ENCODE measurements at places on chromosomes 11 and 22.

DNA sequence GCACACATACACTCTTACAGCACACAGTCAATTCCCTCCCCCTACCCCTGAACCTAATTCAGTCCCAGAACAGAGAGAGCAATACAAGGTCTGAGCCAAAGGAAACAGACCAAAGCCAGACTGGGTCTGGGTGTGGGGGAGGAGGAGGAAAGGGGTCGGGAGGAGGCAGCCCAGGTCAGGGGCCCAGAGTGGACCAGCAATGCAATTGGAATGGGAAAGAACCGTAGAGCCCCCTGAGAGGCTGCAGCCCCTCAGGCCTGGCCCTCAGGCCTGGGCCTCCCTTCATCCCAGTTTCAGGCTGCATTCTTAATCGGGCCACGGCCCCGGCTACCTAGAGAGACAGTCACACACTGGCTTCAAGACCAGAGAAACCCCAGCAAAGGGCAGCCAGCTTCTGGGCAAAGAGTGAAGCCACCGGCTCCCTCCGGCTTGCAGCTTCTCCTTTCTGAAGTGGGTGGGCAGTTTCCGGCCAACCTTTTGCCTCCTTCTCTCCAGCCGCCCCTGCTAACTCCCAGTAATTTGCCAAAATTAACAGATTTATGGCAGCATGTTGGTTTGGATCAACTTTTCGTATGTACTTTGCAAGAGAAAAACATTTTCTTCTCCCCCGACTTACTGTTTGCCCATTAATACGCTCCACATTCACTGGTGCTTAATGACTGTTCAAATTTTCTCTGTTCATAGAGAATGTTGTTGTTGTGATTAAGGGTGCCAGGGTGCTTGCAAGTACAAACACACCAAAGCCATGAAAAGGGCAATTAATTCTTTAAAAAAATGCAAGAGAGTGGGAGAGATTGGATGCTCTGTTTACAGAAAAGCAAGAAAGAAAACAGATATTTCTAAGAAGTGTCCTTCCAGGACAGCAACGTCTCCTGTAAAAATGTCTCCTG is 488.3 kb downstream of the MN1 start:
- DNase-seq = no peak

- no peak for DNase-seq
These were observed 3.0 kb upstream of the APOL4 start for GRCh38 chr22:36204632-36205015.

DNA sequence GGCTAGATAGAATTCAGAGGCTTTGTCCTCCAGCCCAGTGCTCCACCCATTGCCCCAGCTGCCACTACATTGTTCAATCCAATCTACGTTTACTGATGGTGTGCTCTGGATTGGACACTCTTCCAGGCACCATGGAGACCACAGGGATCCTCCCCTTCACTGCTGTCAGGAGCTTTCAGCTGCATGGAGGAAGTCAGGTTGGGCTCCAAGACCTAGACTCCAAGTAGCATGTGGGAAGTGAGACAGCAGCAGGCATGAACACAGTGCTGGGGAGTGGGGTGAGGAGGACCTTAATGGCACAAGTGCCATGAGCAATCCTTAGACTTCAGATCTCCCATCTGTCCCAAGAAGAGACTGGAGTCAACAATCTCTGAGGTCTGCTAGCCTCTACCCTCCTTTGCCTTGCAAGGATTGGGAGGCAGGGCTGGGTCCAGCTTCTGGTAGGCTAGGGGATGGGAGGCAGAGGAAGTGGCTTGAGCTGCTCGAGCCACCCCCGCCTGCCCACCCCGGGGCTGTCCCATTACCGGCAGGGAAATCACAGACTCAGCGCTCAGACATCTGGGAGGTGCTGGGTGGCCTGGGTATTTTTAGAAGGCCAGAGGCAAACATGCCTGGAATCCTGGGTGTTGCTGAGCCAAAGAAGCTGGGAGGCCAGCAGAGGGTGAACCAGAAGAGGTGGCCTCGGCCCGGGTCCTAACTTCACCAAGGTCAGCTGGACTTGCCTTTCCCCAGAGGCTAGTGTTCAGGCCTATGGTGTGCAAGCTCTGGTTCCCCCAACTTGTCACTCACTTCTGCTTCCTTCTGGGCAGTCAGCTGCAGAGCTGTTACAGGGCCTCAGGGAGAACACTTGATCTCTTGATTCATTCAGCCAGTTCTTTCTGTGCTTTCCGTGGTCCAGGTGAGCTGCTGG is 15.2 kb upstream of the FCHSD2 start:
- DNase-seq = no peak

- DNase-seq = no peak
These were observed 439 bp downstream of the SNX32 start for GRCh38 chr11:65834202-65834601.

DNA sequence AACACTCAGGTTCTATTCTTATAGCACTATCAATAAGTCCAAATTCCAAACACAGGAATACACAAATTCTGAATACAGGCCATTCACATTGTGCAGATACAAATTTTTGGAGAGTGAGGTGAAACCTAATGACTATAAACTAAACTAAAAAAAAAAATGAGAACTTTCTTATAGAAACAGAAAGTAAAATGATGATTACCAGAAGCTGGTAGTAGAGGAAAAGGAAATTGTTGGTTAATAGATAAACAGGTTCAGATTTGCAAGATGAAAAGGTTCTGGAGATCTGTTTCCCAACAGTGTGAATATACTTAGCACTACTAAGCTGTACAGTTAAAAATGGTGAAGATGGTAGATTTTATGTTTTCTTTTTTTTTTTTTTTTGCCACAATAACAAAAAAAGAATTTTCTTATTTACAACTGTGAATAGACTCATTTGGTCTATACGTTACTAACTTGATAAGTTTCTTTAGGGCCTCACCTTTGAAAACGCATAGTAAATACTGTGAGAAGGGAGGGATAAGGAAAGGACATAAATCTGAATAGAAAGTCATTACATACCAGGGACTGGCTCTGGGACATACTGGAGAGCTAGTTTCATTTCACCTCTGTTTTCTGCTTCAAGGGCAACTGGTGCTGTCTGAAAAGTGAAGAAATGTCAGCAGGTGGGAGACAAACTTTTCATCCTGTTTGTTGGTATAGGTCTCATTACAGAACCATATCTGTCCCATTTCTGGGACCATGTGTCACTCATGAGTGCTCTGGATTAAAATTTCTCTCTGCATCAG is 14.2 kb upstream of the CCDC89 start:
- no peak for DNase-seq

DNA sequence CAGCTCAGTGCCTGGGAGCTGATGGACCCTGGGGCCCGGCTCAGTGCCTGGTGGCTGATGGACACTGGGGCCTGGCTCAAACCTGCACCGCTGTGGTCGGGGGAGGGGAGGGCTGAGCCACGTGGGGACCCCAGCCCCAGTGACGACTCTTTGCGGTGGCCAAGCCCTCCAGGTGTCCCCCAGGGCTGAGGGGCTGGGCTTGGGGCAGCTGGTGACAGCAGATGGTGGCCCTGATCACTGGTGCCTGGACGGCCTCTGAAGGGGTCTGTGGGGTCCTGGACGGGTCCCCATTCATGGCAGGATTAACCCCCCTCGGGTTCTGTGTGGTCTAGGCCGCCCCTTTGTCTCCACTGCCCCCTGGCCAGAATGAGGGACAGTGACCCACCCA is 3.4 kb upstream of the MUC5B start:
- DNase-seq = no peak

DNA sequence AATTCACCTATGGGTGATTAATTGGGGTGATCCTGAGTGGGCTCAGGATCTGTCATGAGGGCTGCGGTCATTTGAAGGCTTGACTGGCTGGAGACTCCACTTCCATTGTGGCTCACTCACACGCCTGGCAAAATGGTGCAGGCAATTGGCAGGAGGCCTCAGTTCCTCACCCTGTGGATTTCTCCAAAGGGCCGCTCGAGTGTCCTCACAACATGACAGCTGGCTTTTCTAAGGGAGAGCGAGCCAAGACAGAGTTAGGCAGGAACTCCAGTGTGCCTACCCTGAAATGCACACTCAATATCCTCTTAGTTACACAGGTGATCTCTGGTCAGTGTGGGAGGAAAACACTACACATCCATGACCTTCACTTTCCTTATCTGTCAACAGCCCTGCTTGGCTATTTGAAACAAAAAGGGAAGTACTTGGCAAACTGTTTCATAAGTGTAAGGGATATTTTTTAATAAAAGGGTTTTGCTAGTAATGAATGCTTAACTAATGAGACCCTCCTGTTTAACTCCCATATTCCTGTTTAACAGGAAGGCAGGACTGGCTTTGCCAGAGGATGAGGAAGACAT is 25.7 kb downstream of the OSBP2 start:
- no peak for DNase-seq

DNA sequence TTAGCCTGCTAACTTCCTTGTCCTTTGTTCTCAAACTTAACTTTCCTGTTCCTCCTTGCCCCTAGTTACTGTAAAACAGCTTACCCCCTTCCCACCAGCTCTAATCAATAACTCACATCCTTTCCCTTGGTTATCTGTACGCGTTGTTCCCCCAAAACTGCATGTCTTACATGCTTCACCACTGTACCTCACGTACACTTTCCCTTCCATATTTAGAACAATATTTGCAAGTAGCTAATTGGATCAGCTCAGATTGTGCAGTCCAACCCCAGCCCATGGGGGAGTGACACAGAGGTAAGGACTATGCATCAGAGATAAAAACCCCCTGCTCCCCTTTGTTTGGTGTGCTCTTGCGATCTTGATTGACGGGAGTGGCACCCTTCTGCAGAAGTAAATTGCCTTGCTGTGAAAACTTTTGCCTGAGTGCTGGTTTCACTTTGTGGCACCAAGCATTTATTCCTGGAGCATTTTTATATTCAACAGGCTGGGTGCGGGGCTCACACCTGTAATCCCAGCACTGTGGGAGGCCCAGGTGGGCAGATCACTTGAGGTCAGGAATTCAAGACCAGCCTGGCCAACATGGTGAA is 30.9 kb downstream of the MIF start:
- DNase-seq = no peak
